ENCODE measurements at places on chromosomes 4 and X. TPM values are rescaled to one million over a fixed set of nuclear protein-coding genes. Genes with fewer than 3 reads are reported as not detected.
A peak's percentile ranks its signal among the peaks of the same experiment; 100 is the strongest.

DNA sequence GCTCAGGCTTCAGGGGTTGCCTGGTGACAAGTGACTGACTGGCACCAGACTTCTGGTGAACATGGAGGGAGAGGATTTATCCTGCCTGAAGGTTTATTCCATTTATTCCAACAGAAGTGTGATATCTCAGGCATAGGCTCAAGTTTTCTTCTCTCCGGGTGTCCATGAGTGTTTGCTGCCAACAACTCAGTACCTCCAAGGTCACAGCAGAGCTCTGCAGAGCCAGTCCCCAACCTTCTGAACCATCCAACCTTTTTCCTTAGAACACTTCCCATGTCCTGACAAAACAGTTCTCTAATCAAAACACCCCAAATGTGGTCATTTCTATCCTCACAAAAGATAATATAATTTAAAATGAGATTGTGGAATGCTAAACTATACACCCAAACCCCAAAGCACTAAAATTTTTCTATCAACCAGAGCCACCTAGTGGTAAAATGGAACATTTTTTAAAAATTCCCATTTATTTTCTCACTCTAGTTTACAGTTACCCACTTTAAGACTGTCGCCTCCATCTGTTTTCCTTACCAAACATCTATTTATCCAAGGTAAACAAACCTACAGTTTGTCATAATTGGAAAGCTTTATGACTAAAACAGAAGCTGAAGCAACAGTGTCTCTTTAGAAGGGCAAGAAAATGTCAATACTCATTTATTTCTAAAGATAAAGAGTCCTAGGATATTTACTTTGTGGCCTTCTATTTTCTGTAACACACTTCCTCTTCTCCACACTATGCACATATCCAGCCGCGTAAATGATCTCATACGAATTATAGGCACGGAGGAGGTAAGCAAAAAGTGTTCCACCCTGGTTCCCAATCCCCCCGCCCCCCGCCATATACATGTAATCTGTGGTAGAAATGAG lies 39.5 kb downstream of the TMEM154 start:
- H3K27ac ChIP-seq: no peak overlapping the region
- no peak for DNase-seq
- no peaks in the 10 kb centered on the region for H3K4me1 ChIP-seq
- no peaks in the 10 kb centered on the region for H3K27me3 ChIP-seq
- no peak overlapping the region for H3K4me3 ChIP-seq
- no peaks in the 10 kb centered on the region for H3K36me3 ChIP-seq

DNA sequence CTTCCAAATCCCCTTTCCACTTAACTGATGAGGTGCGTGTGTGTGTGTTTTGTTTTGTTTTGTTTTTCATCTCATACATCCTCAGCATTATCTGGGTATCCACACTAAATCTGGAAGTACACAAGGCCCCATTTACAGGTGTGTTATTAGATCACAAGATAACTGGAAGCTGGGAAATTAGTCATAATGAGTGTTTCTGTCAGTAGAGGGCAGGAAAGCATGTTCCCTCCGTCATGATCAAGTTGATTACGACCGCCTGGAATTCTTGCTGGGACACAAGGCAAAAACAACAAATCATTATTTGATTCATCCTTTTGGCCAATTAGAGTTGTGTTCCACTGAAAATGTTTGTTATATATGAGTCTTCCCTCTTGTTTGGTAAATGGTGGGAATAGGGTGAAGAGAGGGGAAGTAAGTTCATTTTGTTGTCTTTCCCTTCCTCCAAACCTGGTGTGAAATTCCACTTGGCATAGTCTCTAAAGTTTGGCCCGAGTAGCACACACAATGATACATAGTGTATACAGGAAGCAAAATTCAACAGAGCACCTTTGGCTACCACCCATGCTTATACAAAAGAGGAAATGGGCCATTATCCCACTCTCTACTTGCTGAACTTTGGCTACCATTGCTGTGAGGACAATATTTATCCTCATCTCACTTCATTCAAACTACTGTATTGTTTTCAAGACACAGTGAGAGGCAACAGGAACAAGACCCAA lies 33.3 kb upstream of the TLL1 start:
- H3K27ac ChIP-seq: peak overlapping the region; percentile 51
- H3K4me1 ChIP-seq: no peaks in the 10 kb centered on the region
- H3K4me3 ChIP-seq: no peak overlapping the region

DNA sequence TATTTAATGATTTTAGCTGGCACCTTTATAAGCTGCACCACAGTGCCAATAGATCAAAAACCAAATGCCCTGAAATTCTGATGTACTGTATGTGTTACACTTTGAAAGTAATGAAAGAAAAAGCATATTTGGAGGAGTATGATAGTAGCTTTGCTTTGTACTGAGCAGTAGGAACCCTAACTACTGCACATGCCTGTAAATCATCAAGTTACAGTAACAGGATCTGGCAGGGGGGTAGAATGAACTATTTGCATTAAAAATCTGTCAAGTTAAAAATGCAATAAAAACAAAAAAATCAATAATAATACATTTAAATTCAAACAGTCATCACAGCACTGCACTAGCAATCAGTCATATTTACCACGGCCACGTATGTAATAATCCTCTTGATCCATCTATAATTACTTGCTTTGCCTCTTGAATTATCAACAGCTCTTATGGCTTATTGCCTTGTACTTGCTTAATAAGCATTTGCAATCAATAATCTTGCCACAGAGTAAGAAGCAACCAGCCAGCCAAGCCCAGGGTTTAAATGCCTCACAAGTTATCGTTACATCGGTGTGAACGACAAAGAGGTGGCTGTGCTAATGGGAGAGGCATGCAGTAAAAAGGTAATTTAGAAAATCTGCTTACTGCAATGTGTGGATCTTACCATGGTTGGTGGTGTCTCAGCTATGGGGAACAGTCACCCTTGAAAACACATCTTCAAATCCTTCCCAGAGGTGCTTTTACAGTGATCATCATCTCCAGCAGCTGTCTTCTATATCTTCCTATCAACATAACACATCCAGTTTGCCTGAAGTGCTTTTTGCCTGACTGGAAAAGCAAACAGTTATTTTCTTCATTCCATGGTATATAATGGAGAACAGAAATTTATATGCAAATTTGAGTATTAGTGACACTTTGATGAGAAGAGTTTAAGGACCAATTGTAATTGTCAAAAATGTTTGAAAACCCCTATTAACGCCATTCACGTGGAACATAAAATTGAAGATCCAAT lies 1812.1 kb upstream of the ADGRL3 start:
- H3K36me3 ChIP-seq: no peaks in the 10 kb centered on the region
- DNase-seq: no peak
- no peak overlapping the region for H3K4me3 ChIP-seq
- H3K27me3 ChIP-seq: no peaks in the 10 kb centered on the region
- no peak overlapping the region for H3K27ac ChIP-seq
- H3K4me1 ChIP-seq: no peaks in the 10 kb centered on the region

GRCh38 chr4:40335525-40335894 lies 377 bp downstream of the CHRNA9 start:
- no peaks in the 10 kb centered on the region for H3K4me1 ChIP-seq
- no peak for DNase-seq
- H3K4me3 ChIP-seq: no peak overlapping the region
- H3K27me3 ChIP-seq: no peaks in the 10 kb centered on the region
- no peak overlapping the region for H3K27ac ChIP-seq

The SH3D19 gene
- 107 TPM for total RNA-seq

The EIF4E gene
- total RNA-seq: 42.5 TPM

Data from stomach (tissue), 19 donors.